Stimulated activated CD4-positive, alpha-beta T cell treated with anti-CD3 and anti-CD28 coated beads, TNF-alpha, amount 100 ng/mL, for 4 hours (primary cell): ENCODE measurements at places on chromosomes 7 and 10.

DNA sequence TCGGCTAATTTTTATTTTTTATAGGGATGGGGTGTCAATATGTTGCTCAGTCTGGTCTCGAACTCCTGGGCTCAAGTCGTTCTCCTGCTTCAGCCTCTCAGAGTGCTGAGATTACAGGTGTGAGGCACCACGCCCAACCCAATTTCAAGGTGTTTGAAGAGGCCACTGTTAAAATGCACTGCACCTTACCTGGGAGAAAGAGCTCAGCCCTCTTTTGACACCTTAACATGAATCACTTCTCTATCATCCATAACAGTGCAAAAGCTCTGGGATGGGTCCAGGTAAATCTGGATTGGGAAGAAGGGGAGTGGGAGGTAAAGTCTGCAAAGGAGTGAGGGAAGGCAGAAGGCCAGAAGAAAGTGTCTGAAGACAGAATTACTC lies 557 bp upstream of the ZNF282 start:
- DNase-seq, result no peak

DNA sequence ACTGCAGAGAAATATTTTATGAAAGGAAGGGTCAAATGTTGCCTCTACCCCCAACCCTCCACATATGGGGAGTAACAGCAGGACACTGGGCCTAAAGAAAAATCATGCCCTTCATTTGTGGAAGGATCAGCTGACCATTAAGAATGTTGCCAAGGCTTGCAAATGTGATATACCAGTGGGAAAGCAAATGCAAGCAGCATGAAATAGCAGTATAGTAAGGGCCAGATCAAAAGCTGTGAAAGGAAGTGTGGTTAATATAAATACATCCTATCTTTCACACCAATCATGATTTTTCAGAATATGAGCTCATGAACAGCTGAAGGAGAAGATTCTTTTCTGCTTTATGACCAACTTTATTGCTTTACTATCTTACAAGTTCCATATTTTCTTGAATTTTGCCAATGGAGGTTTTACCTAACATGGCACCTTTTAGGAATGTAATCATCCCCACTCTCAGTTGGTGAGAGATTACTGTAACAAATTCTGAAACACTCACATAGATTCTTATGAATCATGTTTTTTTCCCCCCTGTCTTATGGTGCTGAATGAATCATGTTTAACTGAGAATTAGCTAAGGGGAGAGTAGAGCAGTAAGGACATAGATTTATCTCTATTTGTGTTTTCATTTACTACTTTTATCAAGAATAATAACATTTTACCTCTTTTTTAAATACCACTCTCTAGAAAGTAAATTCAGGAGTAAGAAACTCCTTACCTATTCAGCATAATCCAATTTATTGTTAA lies 12.1 kb upstream of the ATAD1 start:
- no peak for DNase-seq

GRCh38 chr10:1858547-1858946 lies 121.2 kb upstream of the ADARB2 start:
- DNase-seq, result no peak

GRCh38 chr10:77648472-77648871 lies 10.9 kb upstream of the KCNMA1 start:
- DNase-seq, result no peak

DNA sequence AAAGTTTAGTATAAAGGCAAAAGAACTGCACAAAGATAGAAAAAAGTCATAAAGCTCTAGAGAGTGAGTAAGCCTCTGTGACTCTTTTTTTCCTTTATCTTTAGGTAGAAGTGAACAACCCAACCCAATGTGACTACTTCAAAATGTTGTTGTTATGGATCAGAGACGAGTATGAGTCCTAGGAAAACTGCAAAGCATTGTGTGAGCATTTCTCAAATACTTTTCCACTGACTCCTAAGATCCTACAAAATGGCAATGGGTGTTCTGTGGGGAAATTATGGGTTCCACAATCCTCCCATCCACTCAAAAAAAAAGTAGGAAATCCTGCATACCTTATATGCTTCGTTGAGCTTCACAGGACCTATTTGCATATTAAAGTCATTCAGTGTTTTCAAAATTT lies 177.1 kb downstream of the DGKI start:
- DNase-seq, result no peak

- no peak for DNase-seq
Observed at GRCh38 chr10:70328967-70329366, 45.2 kb upstream of the NPFFR1 start.

- DNase-seq, result no peak
Observed at GRCh38 chr7:52726493-52726892, 308.9 kb upstream of the POM121L12 start.

DNA sequence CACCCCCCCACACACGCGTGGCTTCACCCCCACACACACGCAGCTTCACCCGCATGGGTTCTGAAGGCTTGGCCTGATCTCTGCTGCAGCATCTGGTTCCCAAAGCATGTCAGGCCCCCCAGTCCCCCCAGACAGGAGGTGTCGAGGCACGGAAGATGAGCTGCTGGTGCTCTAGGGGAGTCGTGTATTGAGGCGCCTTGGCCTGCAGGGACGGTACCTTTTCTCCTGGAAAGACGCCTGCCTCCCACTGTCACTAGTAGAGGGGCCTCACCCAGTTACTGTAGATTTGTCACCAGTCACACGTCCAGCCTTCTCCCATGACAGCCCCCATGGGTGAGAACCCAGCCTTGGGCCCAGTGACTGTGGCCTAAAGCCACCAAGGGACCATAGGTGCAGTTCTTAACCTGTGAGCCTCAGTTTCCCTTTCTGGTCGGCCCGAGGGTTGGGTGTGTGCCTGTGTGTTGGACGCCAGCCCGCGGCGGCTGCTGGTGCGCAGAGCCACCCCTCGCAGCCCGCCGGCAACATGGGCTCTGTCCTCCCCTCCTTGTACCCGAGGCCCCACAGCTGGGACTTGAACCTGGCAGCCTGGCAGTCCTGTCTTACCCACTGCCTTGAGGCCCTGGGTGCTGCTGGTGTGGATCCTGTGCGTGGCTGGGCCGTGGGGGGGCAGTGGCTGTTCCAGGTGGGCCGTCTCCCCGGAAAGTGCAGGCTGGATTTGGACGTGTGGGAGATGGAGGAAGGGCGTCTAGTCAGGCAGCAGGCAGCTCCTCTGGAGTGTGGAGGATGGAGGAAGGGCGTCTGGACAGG lies 81.7 kb downstream of the NKX6-2 start:
- no peak for DNase-seq

DNA sequence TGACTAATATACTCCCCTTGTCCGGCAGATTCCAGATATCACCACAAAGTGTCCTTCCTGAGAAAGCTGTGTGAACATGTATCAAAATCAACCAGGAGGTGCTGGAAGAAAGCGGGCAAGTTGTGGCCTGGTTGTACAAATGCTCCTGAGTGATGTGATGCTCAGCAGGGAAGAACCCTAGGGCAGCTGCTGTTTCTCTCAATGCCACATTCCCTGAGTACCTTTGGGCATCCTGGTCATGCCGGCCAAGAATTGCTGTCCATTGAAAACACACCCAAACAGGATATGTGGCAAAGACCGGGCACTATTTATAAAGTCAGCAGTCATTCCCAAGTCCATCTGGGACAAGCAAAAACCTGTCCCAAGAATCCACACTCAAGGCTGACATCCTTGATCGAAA lies 7.8 kb upstream of the ADCY1 start:
- DNase-seq, result no peak

DNA sequence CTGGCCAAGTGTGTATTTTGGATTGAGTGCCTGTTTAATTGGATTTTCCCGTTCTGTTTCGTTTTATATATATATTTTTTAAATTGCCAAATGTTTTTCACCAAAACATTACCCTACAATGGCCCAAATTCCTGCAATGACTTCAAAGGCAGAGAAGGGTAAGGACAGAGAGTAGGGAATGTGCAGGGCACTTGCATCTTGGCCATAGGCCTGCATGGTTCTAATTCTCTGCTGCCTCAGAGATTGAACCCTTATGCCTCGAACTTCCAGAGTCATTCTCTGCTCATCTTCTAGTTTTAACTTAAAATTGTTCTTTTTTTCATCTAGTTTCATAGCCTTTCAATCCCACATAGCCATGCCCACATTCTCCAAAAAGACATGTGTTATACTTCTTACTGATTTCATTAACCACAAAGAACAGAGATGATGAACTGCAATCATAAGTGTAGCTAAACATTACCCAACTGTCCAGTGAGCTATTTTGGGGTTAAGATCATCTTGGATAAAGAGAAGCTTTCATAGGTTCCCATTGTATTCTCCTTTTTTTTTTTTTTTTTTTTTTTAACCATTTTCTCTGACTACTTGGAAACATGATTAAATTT lies 177.6 kb downstream of the PLXDC2 start:
- no peak for DNase-seq
